Stimulated activated naive CD4-positive, alpha-beta T cell (primary cell): ENCODE measurements at places on chromosomes 11 and 22.
A peak's percentile ranks its signal among the peaks of the same experiment; 100 is the strongest.

DNA sequence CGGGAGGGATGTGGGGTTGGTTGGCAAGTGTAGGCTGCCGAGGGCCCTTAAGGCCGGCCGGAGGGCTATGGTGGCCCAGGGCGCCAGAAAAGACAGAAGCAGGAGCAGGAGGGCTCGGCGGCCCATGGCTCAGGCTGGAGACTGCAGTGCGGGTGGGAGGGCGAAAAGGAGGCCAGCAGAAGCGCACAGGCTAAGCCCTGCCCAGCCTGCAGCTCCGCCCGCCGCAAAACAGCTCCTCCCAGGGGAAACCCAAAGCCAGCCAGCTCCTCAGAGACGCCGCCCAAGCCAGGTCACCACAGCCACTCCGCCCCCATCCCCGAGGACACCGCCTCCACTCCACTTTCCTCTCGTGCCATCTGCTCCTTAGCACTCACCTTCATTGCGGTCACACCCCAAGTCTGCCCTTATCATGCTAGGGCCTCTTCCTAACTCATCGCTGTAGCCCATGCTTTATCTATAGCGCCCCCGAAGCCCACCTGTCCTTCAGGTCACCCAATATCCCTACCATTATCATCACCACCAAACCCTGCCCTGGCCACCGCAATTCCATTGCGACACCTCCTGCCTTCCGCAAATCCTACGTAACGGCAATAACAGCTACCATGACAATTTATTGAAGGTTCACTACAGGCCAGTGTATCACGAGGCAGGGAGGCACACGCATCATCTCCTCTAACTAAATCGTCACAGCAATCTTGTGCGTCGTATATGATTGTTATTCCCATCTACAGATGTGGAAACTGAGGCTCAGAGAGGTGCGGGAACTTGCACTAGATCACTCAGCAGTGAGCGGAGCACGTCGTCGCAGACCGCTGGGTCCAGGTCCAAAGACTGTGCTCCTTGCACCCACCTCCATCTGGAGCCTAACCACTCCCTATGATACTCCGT lies at the start of gene PRCP:
TSS of gene PRCP (minus strand) at position 154 of the 888 bp plus-strand sequence. CDS start at position 126, 28 bp downstream.
- DNase-seq, result peak; percentile 86

GRCh38 chr22:29109822-29110221 lies 37.0 kb downstream of the KREMEN1 start:
- DNase-seq, result no peak

DNA sequence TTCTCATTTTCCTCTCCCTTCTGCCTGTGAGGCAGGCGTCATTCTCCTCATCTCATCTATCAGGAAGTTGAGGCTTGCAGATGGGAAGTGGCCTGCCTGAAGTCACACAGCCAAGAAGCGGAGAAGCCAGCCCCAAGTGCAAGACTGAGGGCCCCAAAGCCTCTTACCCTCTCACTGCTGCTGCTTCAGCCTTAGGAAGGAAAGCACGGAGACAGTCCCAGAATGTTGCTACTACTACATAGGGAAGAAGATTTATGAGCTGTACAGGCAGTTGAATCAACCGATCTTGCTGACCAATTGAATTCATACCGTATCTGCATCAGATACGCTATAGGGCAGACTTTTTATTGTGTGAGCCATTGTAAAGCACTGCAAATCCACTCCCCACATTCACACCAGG lies 89.0 kb downstream of the CWC15 start:
- no peak for DNase-seq

- no peak for DNase-seq
Observed at GRCh38 chr22:42878561-42879305, 21.7 kb upstream of the ARFGAP3 start.

GRCh38 chr11:100956351-100956750 lies 173.3 kb downstream of the PGR start:
- no peak for DNase-seq

DNA sequence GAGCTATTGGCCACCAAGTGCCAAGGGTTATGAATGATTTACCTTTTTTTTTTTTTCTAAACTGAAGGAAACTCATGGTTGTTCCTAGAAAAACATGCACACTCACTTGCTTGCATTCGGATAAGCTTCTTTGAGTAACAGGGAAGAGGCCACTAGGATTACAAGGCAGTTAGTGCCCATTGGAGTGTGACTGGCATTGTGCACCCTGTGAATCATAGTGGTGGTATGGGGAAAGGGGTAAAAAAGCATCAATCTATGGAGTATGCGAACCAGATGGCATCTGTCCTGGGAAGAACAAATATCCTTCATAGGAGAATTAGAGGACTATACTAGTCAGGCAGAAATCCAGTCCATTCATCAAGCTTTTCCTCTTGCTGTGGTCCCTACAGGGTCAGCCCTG lies 24.2 kb downstream of the CD44 start:
- DNase-seq, result no peak

GRCh38 chr11:57475191-57475590 lies 14.9 kb downstream of the RTN4RL2 start:
- DNase-seq, result no peak

DNA sequence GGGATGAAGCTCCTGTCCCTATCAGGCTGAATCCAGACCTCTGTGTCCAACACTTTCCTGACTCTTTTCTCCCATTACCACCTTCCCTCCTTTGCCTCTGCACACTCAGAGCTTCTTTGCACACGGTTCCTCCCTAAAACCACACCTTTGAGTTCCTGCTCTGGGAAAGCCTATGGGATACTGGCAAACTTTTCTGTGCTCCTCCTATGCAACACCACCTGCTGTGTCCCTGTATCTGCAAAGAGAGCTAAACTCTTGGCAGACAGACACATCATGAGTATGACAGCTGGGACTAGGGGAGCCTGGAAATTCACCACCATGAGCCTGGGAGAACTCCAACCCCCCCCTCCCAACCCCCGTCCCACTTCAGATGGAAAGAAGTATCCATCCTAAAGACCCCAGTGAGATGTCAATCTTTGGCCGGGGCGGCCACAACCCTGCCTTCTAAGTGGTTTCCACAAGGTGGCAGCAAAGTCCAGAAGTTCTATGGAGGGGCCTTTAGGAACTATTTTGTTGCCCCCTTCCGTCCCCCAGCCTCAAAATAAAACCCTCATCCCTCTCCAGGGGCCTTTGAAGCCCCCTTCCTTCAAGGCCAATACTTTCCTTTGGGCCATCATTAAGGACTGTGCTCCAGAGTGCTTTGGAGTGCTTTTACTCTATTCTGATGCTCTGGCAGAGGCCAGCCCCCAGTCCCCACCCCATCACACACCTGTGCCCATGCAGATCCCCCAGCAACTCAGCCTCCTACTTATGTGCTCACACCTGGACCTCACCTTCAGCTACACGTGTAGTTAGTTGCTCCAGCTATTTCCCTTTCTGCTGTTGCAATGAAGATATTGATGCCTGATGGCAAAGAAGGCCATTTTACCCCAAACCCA lies 19.4 kb downstream of the HTR3A start:
- peak; percentile 20 for DNase-seq

GRCh38 chr11:111569476-111569875 lies 29.0 kb downstream of the LAYN start:
- no peak for DNase-seq

- DNase-seq, result no peak
Observed at GRCh38 chr22:23787600-23787896, 782 bp downstream of the SMARCB1 start.

DNA sequence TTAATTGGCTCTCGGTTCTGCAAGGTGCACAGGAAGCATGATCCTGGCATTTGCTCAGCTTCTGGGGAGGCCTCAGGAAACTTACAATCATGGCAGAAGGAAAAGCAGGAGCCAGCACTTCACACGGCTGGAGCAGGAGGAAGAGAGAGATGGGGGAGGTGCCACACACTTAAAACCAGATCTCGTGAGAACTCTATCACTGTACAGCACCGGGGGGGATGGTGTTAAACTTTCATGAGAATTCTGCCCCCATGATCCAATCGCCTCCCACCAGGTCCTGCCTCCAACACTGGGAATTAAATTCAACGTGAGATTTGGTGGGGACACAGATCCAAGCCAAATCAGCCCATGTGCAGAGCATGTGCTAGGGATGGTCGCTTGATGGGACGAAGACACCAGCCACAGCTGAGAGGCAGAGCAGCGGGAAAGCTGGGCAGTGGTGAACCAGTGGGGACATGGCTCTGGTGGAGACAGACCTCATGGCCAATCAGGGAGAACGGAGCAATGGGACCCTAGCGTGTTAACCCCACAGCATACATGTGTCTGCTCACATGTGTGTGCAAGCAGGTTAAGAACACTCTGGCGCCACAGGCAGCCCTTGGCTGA lies 6.2 kb downstream of the TANGO2 start:
- no peak for DNase-seq

DNA sequence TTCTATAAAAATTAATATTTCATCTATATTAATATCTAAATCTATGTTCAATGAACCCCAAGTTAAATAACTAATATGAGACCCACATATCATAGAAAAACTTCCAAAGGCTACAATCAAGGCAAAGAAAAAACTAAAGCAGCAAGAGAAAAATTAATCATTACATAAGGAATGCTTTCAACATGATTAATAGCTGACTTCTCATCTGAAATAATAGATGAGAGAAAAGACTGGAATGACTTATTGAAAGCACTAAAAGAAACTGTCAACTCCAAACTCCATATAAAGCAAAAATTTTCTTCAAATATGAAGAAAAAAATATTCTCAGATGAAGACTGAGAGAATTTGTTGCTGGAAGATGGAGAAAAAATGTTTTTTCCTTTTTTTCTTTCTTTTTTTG lies 13.0 kb downstream of the TRIM5 start:
- DNase-seq, result no peak

DNA sequence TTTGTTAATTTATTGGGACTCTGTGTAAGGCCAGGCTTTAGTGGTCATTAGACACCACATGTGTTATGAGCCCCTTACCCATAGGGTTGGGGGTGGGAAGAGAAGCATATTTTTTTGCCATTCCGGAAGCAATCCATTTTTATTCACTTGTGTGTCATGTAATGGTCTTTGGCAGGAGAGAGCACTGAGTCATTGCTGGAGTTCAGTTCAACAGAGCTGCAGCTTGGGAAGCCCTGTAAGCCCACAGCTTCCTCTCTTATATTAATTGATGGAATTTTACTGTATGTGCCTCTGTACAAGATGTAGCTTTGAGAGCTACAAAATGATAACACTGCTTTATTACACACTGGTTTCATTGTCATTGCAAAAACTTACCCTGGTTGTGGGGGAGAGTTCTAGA lies 177.3 kb upstream of the SORL1-AS1 start:
- no peak for DNase-seq

- DNase-seq, result no peak
Observed at GRCh38 chr11:45736424-45736823, 68.5 kb upstream of the SLC35C1 start.

DNA sequence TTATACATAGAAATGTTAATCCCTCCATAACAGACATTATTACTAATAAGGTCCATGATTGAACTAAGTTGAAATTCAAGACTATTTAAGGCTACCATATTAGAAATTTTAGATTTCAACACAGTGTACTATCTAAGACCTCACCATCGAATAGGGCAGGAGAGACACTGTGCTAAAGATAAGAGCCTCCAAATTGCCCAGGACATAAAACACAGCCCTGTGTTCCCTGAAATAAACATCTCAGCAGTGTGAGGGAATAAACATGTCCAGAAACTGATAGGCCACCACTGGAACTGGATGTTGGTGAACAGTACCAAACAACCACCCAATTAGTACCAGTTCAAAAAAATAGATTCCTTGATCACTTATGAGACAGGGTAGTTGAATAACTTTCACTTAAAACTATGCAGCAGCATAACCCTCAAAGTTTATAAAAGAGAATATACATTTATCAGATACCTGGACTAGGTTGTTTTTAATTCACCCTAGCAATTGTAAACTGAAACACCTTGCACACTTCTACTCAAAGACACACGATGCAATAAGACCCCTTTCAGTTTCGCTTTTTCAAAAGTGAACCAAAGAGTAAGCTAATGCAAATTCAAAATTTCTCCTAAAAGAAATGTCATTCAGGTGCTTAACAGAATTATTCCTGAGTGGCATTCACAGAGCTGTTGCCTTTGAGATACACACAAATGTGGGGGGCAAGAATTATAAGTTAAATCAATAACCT lies 34.3 kb downstream of the USP28 start:
- DNase-seq, result no peak

- peak; percentile 7 for DNase-seq
Observed at GRCh38 chr22:39388261-39389011, 11.1 kb upstream of the TAB1 start.

DNA sequence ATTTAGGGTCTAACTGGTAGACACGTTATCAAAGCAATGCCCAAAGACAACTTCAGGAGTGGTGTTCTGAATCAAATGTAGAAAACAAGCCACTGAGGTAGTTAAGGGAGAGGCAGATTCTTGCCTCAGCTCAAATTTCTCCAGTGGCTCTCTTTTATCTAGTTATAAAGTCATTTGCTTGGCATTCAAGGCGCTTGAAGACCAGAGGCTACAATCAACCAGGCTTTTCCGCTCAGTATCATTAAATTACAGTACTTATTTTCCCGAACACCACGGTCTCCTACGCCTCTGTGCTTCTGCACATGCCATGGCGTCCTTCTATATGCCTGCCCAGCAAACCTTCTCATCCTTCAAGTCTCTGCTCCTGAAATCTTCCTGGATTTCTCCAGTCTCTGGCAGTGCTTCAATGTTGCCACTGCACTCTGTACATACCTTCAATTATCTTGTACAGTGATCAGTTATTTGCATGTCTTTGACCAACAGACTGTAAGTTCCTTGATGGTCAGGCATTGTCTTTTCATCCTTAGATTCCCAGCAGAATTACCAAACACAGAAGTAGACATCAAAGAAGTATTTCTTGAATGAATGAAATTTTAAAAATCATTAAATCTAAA lies 1.4 kb downstream of the POGLUT3 start:
- no peak for DNase-seq

DNA sequence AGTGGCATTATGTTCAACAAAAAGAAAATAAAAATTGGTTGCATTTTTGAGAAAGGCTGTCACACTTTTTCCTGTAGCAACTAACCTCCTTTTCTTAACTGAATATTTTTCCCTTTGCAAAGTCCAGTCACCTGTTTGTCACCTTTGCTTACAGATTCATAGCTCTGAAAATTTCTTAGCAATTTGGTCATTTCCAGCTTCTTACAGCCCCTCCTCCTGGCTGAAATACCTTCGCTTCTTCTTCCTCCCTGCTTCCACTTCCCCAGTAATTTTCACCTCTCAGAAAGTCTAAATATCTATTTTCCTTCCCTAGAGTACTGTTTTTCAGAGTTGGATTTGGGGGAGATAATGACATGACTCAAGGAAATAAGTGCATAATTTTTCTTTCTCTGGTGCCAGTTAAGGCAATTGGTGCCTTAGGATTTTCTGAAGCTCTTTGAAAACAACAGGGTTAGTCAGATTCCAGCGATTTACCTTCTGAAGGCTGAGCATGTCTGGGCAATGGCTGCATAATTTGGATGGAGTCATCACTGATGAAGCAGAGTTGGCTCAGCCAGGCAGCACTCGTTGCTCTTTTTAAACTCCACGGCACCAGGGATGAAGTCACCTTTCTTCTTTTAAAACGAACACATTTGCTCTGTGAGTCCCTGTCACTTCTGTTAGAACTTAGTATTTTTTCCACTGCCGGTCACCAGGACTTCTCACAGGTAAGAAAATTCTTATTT lies 62.1 kb upstream of the AMOTL1 start:
- no peak for DNase-seq

- DNase-seq, result no peak
Observed at GRCh38 chr11:84128840-84129239, 842.7 kb upstream of the CCDC90B start.
